ENCODE measurements at places on chromosomes 13 and 19. TPM values are rescaled to one million over a fixed set of nuclear protein-coding genes. Genes with fewer than 3 reads are reported as not detected.

Gene ZNF628
- total RNA-seq = 11.1 TPM

Gene MYBPC2
- 4.6 TPM for total RNA-seq

Gene FGF9
- total RNA-seq = 0.05 TPM

Gene PRODH2
- 0.13 TPM for total RNA-seq

Gene CCDC194
- 4.8 TPM for total RNA-seq

Gene CCDC8
- not detected for total RNA-seq

Gene FFAR1
- total RNA-seq = 0.54 TPM

Gene ELANE
- total RNA-seq = not detected

Gene NAPA
- total RNA-seq = 33.7 TPM

Gene PLA2G4C
- total RNA-seq = 9.0 TPM

Gene S1PR4
- total RNA-seq = 60.6 TPM

Gene FFAR2
- not detected for total RNA-seq

Gene DNAJC15
- total RNA-seq = 7.5 TPM

Gene ZNF440
- 8.7 TPM for total RNA-seq

Gene FBXO46
- 39.4 TPM for total RNA-seq

Gene GPR12
- total RNA-seq = not detected

Gene ZNF791
- 19.0 TPM for total RNA-seq

Gene GPC5
- 0.09 TPM for total RNA-seq

Gene POSTN
- total RNA-seq = not detected

Gene ZGLP1
- 5.4 TPM for total RNA-seq

All from activated T-helper 17 cell treated with anti-CD3 and anti-CD28 coated beads, Interleukin-2, amount 50 U/mL, for 72 hours (primary cell).